ENCODE measurements at places on chromosomes 6 and 20. TPM values are rescaled to one million over a fixed set of nuclear protein-coding genes. Genes with fewer than 3 reads are reported as not detected.

The HLA-DQA1 gene
- polyA plus RNA-seq, result not detected

The WDR27 gene
- polyA plus RNA-seq, result 58.6 TPM

The NMBR gene
- not detected for polyA plus RNA-seq

The LRRN4 gene
- not detected for polyA plus RNA-seq

The PRPF6 gene
- polyA plus RNA-seq, result 59.1 TPM

The SCUBE3 gene
- 2.0 TPM for polyA plus RNA-seq

The NR2E1 gene
- polyA plus RNA-seq, result not detected

The HDGFL1 gene
- not detected for polyA plus RNA-seq

The AGER gene
- polyA plus RNA-seq, result 2.9 TPM

The TFAP2A gene
- polyA plus RNA-seq, result 0.02 TPM

The COL12A1 gene
- 0.03 TPM for polyA plus RNA-seq

The OGFRL1 gene
- 3.3 TPM for polyA plus RNA-seq

The DZANK1 gene
- 4.6 TPM for polyA plus RNA-seq

The ADGB gene
- not detected for polyA plus RNA-seq

The PREP gene
- polyA plus RNA-seq, result 15.9 TPM

The CST5 gene
- not detected for polyA plus RNA-seq

The SLC26A8 gene
- not detected for polyA plus RNA-seq

The CD83 gene
- 2.0 TPM for polyA plus RNA-seq

The ME1 gene
- 4.9 TPM for polyA plus RNA-seq

The HLA-DQB2 gene
- polyA plus RNA-seq, result not detected

The MUC22 gene
- polyA plus RNA-seq, result 0.13 TPM

The PNPLA1 gene
- polyA plus RNA-seq, result not detected

The PIGT gene
- polyA plus RNA-seq, result 149 TPM

The B3GAT2 gene
- polyA plus RNA-seq, result 0.02 TPM

The DUSP15 gene
- polyA plus RNA-seq, result 5.4 TPM

The DST gene
- 64.5 TPM for polyA plus RNA-seq

The SSTR4 gene
- polyA plus RNA-seq, result not detected

The ZSCAN31 gene
- 1.9 TPM for polyA plus RNA-seq

The CDYL gene
- polyA plus RNA-seq, result 13.3 TPM

The RCAN2 gene
- not detected for polyA plus RNA-seq

The SLPI gene
- not detected for polyA plus RNA-seq

The CD93 gene
- polyA plus RNA-seq, result 0.02 TPM

The SMPDL3A gene
- 2.0 TPM for polyA plus RNA-seq

The SH3BGRL2 gene
- 1.6 TPM for polyA plus RNA-seq

The C20orf173 gene
- polyA plus RNA-seq, result not detected

The CST11 gene
- not detected for polyA plus RNA-seq

The KHDRBS2 gene
- polyA plus RNA-seq, result not detected
